Foreskin fibroblast (primary cell): ENCODE measurements at places on chromosomes 5 and 9.

- DNase-seq = peak; percentile 75
Measured at GRCh38 chr9:130535818-130536521, 43.4 kb upstream of the FUBP3 start.

DNA sequence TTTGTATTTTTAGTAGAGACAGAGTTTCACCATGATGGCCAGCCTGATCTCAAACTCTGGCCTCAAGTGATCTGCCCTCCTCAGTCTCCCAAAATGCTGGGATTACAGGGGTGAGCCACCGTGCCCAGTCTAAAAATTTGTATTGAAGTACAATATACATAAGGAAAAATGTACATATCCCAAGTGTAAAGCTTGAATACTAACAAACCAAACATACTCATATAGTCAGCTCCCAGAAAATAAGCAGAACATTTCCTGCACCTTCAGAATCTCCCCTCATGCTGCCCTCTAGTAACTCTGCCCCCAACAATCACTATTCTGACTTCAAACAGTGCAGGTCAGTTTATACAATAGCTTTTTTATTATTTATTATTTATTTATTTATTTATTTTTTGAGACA, 1.6 kb upstream of the NOL6 start:
- no peak for DNase-seq

GRCh38 chr5:88886746-88887341, 3.9 kb upstream of the MEF2C start:
- no peak for DNase-seq

GRCh38 chr5:1883120-1883924, 597 bp upstream of the IRX4 start:
- no peak for DNase-seq

DNA sequence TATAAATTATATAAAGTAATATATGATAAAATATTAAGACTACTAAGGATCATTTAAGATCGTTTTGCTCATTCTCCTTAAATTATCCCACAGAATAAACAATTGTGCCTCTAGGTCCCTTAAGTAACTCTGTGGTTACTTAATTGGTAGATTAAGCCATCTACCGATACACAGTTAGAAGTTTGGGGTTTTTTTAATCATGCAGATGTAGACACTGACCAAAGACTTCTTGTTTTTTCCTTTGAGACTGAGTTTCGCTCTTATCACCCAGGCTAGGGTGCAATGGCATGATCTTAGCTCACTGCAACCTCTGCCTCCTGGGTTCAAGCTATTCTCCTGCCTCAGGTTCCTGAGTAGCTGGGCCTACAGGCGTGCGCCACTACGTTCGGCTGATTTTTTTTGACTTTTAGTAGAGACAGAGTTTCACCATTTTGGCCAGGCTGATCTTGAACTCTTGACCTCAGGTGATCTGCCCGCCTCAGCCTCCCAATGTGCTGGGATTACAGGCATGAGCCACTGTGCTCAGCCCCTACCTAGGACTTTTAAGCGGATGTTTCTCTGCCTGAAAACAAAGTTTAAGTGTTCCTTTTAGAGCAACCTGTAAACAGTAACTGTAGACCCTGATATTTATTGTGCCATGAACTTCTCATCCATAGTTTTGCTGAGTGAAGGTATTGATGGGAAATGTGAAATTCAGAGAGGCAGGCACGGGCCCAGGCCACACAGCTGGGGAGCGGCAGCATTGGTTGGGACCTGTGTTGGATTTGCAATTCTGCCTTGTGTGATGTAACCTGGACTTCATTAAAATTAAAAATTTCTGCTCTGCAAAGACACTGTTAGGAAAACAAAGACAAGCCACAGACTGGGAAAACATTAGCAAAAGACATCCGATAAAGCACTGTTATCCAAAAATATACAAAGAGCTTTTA, 11.6 kb downstream of the CEL start:
- DNase-seq = no peak

- DNase-seq = no peak
Measured at GRCh38 chr5:169421677-169422076, 120.7 kb upstream of the SLIT3 start.

DNA sequence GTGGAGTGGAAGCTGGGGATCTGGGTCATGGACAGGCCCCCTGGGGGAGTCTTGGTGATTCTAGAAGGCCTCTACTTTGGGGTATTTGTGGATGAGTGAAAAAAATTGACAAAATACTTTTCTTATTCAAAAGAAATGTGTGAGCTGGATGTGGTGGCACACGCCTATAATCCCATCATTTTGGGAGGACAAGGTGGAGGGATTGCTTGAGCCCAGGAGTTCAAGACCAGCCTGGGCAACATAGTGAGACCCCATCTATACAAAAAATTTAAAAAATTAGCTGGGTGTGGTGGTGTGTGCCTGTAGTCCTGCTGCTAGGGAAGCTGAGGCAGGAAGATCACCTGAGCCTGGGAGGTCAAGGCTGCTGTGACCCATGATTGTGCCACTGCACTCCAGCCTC, 6.6 kb upstream of the NCS1 start:
- DNase-seq = no peak

GRCh38 chr5:150945486-150945885, 40.7 kb upstream of the ZNF300 start:
- peak; percentile 22 for DNase-seq
